ENCODE measurements at places on chromosomes 7 and 10.

- peak; percentile 5 for DNase-seq
Measured at GRCh38 chr10:43846187-43846680, 197.6 kb upstream of the ZNF32 start.

DNA sequence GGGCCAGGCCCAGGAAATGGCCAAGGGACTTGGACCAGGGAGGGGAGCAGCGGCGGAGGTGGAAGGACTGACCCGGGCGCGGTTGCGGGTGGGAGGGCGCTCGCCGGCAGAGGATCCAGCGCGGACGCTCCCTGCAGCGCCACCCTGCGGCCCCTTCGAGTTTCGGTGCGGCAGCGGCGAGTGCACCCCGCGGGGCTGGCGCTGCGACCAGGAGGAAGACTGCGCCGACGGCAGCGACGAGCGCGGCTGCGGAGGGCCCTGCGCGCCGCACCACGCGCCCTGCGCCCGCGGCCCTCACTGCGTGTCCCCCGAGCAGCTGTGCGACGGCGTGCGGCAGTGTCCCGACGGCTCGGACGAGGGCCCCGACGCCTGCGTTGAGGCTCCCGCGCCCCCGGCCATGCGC, 16.8 kb upstream of the ZNF467 start:
- no peak for DNase-seq

DNA sequence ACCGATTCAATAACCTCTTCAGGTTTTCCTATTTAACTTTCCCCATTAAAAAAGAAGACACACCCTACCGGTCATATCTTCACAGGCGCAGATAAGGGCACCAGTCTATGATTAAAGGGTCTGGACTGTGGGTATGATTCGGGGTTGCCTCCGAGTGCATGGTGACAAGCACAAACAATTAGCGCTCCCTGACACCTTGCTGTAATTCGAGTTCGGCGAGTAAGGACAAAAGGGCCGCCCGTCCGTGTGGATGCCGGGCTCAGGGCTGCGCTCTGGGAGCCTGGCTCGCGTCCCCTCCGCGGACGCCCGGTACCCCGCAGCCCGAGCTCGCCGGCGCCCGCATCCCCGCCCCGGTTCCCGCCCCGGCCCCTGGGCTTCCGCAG, 111.9 kb upstream of the RHEB start:
- DNase-seq: no peak

GRCh38 chr10:97371696-97372095, 29.4 kb downstream of the RRP12 start:
- no peak for DNase-seq

DNA sequence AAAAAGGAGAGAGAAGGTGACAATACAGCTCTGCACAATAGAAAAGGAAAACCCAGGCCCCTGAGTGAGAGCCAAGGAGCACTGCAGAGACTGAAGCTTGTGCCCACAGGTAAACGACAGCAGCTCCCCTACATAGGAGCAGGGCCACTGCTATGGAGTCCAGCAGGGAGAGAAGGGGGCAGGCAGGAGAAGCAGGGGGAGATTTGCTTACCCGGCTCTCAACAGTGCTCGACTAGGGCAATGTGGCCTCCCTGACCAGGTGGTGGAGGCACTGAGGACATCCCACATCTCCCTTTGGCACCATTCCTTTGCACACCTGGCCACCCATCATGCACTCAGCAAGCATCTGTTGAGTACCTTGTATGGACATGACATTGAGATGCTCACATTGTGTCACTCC, 153.0 kb downstream of the EVX1 start:
- no peak for DNase-seq

- DNase-seq: no peak
Measured at GRCh38 chr7:34530259-34530658, 127.8 kb upstream of the NPSR1 start.

DNA sequence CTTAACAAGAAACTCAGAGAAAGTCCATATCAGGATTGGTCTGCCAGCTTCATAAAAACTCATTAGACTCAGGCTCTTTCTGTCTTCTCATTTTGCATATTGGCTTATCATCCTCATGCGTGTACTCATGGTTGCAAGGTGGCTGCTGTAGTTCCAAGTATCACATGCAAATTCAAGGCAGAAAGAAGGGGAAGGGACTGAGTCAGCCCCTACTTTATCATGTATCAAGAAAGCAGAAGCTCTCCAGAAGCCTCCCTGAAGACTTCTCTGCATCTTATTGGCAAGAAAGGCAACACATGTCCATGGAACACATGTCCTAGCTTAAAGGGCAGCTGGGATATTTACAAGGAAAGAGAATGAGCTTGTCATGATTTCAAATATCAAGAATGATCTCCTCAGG, 19.4 kb upstream of the EZH2 start:
- no peak for DNase-seq

DNA sequence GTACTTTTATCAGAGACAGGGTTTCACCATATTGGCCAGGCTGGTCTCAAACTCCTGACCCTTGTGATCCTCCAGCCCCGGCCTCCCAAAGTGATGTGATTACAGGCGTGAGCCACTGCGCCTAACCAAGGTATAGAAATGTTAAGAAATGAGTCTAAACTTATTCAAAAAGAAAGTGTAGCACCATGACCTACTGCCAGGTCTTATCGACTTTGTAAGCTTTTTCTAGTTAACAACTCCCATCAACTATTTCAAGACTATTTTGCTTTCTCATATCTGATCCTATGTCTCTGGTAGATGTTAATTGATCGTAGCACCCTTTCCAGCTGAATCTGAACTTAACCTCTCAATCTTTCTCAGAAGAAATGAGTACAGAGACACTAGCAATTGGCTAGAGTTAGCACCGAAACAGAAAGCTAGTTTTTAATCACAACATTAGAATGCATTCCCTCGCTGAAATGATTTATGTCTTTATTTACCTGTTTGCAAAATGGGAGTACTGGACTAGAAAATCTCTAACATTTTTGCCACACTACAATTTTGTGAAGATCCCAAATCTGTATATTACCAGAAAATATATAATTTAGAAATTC, 114.0 kb upstream of the HGF start:
- no peak for DNase-seq

DNA sequence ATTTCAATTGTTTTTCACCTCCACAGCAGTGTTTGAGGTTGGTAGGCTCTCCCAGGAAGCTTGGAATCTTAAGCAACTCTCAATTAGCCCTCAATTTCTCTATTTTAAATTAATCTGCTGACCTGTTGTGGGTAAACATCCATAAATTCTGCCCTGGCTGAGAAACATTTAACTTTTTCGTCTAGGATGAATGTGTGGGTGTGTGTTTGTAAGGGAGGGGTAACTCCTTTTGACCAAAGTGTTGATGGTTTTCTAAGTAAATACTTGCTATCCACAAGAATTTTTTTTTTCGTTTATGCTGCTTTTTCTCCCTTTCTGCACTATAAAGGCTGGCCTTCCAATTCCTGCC, 973 bp downstream of the PPP3CB start:
- DNase-seq: no peak

DNA sequence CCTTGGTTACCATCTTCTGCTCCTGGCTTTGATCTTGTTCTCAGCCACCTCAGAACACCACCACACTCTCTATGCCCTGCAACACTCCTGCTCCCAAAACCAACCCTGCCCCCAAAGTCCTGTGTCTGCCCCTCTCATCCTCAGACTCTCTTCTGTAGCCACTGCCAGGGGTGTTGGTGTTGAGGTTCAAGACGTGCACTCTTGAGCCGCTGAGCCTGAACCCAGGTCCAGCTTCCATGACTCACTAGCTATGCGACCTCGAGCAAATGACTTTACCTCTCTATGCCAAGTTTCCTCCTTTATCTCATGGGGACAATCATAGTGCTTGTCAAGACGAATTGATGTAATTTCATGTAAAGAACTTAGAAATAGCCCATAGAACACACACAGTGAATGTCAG, 840 bp upstream of the ATP6V0A4 start:
- no peak for DNase-seq

- no peak for DNase-seq
Measured at GRCh38 chr7:70189776-70190175, 591.5 kb downstream of the AUTS2 start.
